ENCODE measurements at places on chromosomes 3 and 15. TPM values are rescaled to one million over a fixed set of nuclear protein-coding genes. Genes with fewer than 3 reads are reported as not detected.

The FGD5 gene
- 1.3 TPM for total RNA-seq

The SEMA3F gene
- 7.4 TPM for total RNA-seq

The KBTBD8 gene
- 4.7 TPM for total RNA-seq

The GOLGA8M gene
- total RNA-seq = 0.45 TPM

The GDPGP1 gene
- 6.2 TPM for total RNA-seq

The GPR62 gene
- not detected for total RNA-seq

The MYO5C gene
- total RNA-seq = under 0.01 TPM

The ITGA11 gene
- 65.5 TPM for total RNA-seq

The CACNA2D3 gene
- total RNA-seq = 0.59 TPM

The GOLGA6D gene
- not detected for total RNA-seq

Data from smooth muscle cell of the coronary artery (primary cell).